ENCODE measurements at places on chromosomes 11 and 22.

GRCh38 chr11:8097926-8098325, 16.9 kb downstream of the TUB start:
- DNase-seq: no peak

DNA sequence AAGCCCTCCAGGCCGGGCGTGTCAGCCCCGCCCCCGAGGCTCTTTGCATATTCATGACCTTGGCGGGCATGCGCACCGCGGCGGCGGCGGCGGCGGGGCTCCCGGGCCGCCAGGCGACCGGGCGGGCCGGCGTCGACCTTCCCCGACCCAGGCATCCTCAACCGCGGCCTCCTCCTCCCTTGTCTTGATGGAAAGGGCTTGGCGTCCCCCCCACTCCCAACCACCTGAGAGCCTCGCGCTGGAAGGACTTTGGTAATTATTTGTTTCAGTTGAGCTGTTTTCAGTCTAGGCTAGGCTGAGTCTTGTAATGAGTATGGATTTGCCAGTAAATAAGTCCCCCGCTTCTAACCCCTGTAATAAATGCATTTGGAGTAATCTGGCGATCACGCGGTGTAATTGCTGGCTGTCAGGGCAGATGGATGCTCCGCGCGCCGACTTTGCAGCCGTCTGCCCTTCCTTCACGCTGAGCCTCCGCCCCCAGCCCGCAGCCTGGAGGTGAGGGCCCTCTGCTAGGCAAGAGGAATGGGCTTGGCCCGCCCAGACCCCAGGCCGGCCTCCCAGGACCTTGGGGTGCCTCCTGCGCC, 25.2 kb downstream of the FLRT1 start:
- peak; percentile 88 for DNase-seq

GRCh38 chr22:49461674-49462073, 366.0 kb downstream of the BRD1 start:
- no peak for DNase-seq

DNA sequence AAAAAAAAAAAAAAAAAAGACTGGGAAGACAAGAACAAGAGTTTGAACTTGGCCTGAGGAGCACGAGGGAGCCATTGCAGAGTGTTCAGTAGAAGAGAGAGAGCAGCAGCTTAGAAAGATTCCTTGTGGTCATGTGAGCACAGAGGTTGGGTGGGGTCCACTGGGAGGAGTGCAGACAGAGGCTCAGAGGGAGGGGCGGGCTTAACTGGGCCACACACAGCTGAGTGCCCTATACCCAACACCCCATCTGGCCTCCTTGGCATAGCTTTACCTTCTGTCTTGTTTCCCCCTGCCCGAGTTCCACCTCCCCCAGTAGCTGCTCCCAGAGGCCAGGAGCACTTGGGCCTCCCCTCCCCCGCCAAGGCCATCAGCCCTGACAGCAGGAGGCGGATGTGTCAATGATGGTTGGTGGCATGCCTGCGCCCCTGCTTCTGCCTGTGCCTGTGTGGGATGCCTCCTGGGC, 12.1 kb downstream of the C11orf86 start:
- DNase-seq: peak; percentile 30

DNA sequence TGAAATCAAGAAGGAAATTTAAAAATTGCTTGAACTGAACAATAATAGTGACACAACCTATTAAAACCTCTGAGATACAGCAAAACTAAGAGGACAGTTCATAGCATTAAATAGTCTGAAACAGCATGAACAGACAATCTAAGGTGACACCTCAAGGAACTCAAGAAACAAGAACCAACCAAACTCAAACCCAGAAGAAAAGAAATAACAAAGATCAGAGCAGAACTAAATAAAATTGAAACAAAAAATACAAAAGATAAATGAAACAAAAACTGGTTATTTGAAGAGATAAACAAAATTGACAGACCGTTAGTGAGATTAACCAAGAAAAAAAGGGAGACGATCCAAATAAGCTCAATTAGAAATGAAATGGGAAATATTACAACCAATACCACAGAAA, 122.8 kb upstream of the TOP3B start:
- peak; percentile 11 for DNase-seq

GRCh38 chr22:37410174-37411055, 16.9 kb downstream of the ELFN2 start:
- DNase-seq: peak; percentile 63

DNA sequence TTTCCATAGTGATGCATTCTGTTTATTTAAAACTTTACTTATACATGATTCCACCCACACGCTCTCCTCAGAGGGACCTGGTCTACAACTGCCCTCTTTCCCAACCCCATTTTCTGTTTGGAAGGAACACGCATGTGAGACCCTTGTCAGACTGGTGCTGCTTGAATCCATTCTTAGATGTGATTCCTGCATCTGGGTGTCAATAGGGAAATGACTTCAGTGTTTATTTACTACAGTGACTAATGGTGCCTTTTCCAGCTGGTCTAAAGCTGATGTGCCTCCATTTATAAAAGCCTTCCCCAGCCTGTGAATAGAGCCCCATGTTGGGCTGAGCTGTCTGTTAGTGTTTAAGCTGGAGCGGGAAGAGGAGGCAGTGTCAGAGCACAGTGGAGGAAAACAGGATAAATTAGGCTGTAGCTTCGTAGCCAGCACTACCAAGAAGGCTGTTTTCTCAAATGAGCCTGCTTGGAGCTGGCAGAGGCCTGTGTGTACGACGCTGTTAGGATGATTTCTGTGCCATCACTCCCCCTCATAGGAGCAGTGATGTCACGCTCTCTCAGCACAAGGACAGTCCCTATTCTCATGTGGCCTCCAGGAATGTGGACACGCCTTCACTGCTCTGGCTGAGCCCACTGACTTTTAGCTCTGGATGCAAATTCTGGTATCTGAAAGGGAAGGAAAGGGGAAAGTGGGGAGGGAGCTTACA, 18.9 kb upstream of the C11orf96 start:
- no peak for DNase-seq

DNA sequence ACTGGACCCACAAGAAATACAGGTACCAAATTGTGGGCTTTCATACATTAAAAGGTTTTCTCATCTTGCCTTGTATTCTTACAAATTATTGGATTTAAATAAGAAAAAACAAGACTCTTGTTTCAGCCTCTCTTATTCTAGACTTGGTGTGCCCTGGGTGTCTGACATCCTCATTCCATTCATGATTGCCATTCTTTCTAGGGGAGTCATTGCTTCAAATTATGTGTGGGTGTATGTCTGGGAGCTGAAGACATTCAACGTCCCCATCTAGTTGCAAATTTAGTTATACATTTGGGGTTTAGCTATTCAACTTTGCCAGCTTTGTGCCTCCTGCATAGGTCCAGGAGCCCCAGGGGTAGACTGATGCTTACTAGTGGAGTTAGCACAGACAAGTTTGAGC, 18.1 kb downstream of the MAML2 start:
- DNase-seq: no peak

DNA sequence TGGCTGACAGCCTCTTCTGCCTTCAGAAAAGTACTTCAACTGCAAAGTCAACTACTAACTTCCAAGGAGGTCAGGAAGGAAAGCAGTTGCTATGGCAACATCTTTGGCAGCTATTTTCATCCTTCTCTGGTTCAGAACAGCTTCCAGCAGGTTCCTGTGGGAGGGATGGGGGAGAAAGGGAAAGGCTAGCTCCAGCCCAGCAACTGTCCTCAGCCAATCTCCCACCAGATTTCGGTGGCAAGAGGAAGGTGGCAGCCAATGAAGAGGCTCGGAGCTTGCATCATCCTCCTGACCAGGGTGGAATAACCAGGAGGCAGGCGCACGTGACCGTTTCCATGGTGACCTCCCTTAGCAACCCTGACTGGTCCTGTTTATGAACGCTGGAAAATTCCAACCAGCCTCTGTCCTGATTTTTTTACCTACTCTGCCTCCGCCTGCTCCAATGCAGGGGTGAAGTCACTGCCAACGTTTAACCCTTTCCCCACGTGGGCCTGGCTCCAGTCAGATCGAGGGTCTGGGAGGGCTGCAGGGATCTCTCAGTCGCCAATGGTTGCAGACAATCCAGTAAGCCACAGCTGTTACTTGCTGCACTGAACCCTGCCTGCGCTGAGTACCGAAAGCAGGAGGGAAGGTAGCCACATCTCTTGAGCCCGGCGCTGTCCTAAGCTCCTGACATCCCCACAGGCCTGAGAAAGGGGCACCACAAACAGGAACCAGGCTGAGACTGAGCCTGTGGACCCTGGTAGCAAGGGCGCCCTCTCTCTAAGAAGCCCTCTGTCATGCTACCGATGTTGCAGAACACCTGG, 11.2 kb upstream of the MALAT1 start:
- peak; percentile 98 for DNase-seq

DNA sequence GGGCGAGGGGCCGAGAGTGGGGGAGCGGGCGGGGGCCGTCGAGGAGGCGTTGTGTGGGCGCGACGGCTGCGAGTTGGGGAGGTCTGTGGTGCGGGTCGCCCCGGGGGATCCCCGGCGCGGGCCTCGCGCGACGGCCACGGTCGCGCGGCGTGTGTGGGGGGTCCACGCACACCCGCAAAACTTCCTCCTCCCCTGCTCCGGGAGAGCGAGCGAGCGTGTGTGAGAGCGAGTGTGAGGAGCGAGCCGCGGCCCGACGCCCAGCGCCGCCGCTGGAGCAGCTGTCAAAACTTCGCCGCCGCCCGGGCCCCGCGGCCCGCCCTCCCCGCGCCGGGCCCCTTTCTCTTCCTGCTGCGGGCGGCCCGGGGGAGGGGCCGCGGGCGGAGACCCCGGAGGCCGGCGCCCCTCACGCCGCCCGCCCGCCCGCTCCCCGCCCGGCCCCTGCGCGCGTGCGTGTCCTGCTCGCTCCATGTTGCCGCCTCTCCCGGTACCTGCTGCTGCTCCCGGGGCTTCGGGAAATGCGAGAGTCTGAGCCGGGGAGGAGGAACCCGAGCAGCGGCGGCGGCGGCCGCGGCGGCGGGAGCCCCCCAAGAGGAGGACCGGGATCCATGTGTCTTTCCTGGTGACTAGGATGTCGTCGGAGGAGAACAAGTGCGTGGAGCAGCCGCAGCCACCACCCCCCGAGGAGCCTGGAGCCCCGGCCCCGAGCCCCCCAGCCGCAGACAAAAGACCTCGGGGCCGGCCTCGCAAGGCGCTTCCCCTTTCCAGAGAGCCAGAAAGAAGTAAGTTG, 9.0 kb upstream of the CCT8L2 start:
- peak; percentile 22 for DNase-seq

DNA sequence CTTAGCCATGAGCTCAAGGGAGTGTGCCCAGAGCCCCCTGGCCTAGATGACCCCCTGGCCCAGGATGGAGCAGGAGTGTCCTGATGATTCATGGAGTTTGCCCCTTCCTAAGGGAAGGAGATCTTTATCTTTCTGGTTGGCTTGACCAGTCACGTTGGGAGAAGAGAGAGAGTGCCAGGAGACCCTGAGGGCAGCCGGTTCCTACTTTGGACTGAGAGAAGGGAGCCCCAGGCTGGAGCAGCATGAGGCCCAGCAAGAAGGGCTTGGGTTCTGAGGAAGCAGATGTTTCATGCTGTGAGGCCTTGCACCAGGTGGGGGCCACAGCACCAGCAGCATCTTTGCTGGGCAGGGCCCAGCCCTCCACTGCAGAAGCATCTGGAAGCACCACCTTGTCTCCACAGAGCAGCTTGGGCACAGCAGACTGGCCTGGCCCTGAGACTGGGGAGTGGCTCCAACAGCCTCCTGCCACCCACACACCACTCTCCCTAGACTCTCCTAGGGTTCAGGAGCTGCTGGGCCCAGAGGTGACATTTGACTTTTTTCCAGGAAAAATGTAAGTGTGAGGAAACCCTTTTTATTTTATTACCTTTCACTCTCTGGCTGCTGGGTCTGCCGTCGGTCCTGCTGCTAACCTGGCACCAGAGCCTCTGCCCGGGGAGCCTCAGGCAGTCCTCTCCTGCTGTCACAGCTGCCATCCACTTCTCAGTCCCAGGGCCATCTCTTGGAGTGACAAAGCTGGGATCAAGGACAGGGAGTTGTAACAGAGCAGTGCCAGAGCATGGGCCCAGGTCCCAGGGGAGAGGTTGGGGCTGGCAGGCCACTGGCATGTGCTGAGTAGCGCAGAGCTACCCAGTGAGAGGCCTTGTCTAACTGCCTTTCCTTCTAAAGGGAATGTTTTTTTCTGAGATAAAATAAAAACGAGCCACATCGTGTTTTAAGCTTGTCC, 14.3 kb downstream of the ADORA2A start:
- DNase-seq: no peak

DNA sequence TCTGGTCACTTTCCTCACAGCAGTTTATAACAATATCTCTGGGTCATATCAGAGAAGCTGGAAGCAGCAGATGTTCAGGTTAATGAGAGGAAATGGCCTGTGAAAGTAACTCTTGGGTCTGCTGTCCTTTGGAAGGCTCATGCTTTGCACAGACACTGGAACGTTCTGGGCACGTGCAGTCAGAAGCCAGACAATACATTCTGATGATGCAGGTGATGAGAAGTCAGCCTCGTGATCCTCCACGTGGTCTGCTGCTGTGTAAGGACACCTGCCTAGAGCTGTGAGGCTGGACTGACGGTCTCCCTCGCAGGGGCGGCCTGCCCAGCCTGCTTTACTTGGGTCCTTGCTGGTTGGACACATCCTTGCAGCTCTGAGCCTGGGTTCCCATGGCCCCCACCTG, 18.8 kb upstream of the ADORA2A start:
- DNase-seq: no peak

- peak; percentile 38 for DNase-seq
These were observed 56.3 kb downstream of the SLN start for GRCh38 chr11:107655602-107656001.

DNA sequence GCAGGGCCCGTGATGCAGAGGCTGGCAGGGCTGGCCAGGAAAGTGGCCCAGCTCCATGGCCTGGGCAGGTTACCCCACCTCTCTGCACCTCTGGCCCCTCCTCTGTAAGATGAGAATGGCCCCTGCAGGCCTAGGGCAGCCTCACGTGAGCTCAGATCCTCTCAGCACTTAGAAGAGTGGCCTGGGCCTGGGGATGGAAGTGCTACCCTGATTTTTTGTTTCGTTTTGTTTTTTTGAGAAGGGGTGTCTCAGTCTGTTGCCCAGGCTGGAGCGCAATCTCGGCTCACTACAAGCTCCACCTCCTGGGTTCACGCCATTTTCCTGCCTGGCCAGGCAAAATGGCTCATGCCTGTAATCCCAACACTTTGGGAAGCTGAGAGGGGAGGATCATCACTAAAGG, 982 bp downstream of the APOBEC3H start:
- DNase-seq: no peak

DNA sequence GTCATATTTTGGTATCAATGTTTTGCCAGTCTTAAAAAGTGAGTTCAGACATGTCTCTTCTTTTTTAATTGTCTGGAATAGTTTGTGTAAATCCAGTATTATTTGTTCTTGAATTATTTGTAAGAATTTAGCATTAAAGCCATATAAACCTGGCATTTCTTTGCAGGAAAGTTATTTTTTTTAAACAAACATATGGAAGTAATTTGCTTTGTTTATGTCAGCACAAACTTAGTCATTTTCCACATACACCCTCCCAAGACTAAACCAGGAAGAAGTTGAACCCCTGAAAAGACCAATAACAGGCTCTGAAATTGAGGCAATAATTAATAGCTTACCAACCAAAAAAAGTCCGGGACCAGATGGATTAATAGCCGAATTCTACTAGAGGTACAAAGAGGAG, 9.1 kb upstream of the CCDC81 start:
- DNase-seq: no peak

GRCh38 chr11:113345978-113346377, 31.6 kb downstream of the TTC12 start:
- no peak for DNase-seq

- DNase-seq: no peak
These were observed 47.5 kb upstream of the TCF20 start for GRCh38 chr22:42317691-42318547.

All from suppressor macrophage treated with lipopolysaccharide for 1 hour (primary cell).